Activated T-helper 2 cell treated with anti-CD3 and anti-CD28 coated beads, Interferon-gamma antibody, Interleukin-2, Interleukin-4, amounts not matched to agents 10 μg/mL and 5 μg/mL and 100 μg/mL, durations not matched to agents 14 hours and 24 hours and 36 hours (primary cell): ENCODE measurements at places on chromosomes 11 and 22.

DNA sequence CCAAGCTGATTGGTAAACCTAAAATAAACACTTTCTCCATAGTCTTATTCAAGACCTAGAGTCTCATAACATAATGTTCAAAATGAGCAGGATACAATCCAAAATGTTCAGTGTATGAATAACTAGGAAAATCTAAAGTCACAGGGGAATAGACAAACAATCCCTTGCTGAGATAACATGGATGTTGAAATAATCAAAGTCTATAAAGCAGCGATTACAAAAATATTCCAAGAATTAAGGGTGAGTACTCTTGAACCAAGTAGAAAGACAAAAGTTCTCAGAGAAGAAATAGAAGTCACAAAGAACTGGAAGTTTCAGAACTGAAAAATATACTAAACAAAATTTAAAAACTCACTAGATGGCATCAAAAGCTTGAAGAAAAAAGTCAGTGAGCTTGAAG, 561.0 kb downstream of the INSC start:
- H3K36me3 ChIP-seq, result no peaks in the 10 kb centered on the region
- DNase-seq, result no peak
- H3K27ac ChIP-seq, result no peak overlapping the region
- no peak overlapping the region for H3K4me3 ChIP-seq
- H3K27me3 ChIP-seq, result peaks cover 2% of the 10 kb centered on the region

DNA sequence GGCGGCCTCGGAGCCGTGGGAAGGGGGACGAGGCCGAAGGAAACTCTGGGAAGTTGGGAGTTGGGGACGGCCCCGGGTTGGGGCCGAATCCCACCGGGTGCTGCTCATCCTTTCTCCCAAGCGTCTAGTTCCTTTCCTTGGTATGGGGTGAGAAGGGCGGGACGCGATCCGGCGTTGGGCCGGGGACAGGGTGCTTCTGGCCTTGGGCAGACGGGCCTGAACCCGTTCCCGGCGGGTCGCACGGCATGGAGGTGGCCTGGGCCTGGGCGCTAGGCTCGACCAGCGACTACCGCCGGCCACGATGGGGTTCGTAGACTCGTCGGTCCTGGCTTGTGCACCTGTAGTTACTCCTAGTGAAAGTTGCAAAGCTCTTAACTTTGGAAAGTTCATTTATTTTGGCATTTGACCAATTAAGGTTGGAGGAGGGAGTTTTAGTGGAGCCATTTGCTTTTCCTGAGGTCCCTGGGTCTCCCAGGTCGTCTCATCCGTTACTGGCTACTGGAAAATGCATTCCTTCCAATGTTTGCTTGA, 1.0 kb downstream of the SYT9 start:
- peaks cover 50% of the 10 kb centered on the region for H3K27me3 ChIP-seq
- no peaks in the 10 kb centered on the region for H3K36me3 ChIP-seq
- no peak for DNase-seq
- H3K27ac ChIP-seq, result no peak overlapping the region
- peaks cover 2% of the 10 kb centered on the region for H3K4me1 ChIP-seq
- H3K4me3 ChIP-seq, result peak overlapping the region; percentile 50

DNA sequence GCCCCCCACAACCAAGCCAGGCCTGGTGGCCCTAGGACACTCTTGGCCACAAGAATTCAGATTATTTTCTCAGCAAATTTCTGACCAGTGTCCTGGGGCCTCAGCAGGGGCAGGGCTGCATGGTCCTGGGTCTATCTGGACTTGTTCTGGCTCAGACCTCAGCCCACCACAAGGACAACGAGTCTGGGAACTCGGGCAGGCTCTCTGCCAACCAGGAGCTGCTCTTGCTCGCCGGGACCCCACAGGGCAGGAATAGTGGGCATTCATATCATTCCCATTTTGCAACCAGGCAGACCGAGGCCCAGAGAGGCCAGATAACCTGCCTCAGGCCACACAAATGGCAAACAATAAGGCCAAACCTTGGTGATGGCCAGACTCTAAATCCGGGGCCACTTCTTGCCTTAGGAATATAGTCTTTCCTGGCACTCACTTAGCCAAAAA, 75.4 kb upstream of the WNT7B start:
- peaks cover 22% of the 10 kb centered on the region for H3K4me1 ChIP-seq
- peak overlapping the region; percentile 94 for H3K27ac ChIP-seq
- peak overlapping the region; percentile 90 for H3K4me3 ChIP-seq

DNA sequence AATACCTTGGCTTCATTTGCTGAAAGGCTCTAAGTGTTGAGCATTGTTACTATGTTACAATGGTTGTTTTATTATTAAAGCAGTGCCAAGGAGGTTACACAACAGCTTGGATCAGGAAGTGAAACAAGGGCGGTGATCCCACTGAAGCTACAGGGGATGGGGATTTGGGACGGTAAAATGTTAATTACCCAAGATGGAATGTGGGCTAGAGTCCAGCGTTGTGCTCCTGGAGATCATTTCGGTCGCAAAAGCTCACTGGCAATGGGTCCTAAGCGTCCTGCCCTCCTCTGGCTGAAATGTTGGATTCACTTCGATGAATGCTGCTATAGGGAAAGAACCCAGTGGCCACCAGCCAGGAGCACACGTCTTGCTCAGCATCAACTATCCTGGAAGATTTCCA, 48.3 kb downstream of the FAM83F start:
- DNase-seq, result no peak
- H3K27ac ChIP-seq, result peak overlapping the region; percentile 100
- peaks cover 9% of the 10 kb centered on the region for H3K27me3 ChIP-seq

DNA sequence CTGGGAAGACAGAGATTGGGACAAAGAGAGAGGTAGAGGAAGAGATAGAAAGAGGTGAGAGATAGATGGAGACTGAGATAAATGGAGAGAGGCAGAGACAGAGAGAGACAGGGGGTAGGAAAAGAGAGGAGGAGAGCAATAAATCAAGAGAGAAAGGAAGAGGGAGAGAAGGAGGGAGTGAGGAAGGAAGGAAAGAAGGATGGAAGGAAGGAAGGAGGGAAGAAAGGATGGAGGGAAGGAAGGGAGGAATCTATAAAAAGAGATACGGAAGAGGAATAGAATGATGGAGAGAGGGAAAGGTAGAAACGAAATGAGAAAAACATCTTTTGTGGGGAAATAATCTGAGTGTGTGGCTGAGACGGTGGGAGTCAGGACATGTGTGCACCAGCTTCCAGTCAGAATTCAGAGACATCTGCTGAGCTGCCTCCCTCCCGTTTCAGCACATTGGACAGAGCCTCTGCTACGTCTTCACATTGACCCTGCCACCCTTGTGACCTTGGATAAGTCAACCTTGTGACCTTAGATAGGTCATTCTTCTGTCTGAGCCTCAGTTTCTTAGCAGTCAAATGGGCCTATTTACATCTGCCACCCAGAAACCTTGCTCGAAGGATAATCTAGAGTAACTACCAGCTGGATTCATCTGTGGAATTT, 417.8 kb downstream of the MIAT start:
- no peaks in the 10 kb centered on the region for H3K4me1 ChIP-seq
- no peak for DNase-seq
- no peak overlapping the region for H3K4me3 ChIP-seq
- no peak overlapping the region for H3K27ac ChIP-seq
- H3K27me3 ChIP-seq, result no peaks in the 10 kb centered on the region
- H3K36me3 ChIP-seq, result no peaks in the 10 kb centered on the region

DNA sequence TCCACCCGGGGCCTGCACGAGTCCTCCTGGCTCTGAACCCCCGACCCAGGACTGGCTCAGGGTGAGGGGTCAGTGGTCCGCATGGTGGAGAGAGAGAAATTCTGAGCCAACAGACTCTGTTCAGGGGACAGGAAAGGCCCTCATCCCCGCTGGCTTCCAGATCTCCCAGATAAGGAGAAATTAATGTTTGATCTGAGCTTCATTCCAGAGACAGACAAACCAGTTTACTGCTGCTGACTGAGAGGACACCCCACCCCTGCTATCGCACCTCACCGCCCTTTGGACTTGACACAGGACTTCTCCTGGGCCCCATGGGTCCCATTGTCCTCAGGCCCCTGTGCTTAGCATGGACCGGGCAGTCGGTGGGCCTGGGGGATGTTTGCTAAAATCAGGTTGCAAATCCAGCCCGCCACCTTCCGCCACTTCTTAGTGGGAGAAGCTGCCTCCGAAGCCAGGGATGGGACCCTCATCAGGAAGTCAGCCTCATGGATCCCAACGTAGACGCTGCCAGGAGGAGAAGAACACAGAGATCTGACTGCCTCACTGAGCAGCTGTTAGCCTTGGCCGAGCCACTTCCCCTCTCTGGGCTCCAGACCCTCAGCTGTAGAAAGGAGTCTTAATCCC, 11.2 kb upstream of the UPK3A start:
- peaks cover 15% of the 10 kb centered on the region for H3K27me3 ChIP-seq
- no peak for DNase-seq
- no peak overlapping the region for H3K27ac ChIP-seq
- peaks cover 5% of the 10 kb centered on the region for H3K4me1 ChIP-seq
- no peaks in the 10 kb centered on the region for H3K36me3 ChIP-seq

- DNase-seq, result no peak
- H3K4me1 ChIP-seq, result no peaks in the 10 kb centered on the region
- H3K27ac ChIP-seq, result no peak overlapping the region
- no peak overlapping the region for H3K4me3 ChIP-seq
- H3K36me3 ChIP-seq, result no peaks in the 10 kb centered on the region
Observed at GRCh38 chr11:104365676-104366075, 201.7 kb upstream of the PDGFD start.
